ENCODE measurements at places on chromosomes 1 and 21.

GRCh38 chr1:164951508-164951907, 392.5 kb downstream of the PBX1 start:
- no peak for DNase-seq

DNA sequence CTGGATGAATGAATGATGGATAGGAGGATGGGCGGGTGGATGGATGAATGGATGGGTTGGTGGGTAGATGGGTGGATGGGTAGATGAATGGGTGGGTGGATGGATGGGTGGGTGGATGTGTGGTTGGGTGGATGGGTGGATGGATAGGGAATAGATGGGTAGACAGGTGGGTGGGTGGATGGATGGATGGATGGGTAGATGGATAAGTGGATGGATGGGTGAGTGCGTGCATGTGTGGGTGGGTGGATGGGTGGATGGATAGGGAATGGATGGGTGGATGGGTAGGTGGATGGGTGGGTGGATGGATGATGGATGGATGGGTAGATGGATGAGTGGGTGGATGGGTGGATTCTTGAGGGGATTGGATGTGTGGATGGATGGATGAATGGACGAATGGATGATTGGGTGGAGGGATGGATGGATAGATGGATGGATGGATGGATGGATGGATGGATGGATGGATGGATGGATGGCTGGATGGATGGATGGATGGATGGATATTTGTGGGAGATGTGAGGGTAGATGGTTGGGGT, 68.7 kb downstream of the SDC3 start:
- no peak for DNase-seq

DNA sequence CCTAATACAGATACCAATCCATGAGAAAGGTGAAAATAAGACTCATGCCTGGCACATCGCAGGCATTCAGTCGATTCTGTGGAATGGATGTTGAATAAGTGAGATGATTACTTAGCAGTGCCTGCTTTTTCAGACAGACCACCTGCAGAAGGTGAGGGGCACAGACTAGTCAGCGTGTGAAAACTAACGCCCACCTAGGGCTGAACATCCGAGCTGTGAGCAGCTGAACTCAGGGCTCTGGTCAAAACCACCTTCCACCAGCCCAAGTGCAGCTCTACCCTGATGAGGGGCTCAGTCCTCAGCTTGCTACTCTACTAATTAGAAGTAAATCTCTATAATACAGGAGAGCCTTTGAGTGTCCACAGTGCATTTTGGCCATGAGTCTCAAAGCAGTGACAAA, 32.5 kb downstream of the LMX1A start:
- no peak for DNase-seq

- DNase-seq: no peak
These were observed 19.8 kb downstream of the CRB1 start for GRCh38 chr1:197287863-197288262.

GRCh38 chr1:71071720-71072119, 9.1 kb downstream of the ZRANB2 start:
- no peak for DNase-seq

Data from fibroblast of pulmonary artery (primary cell).